ENCODE measurements at places on chromosomes 6 and 20. TPM values are rescaled to one million over a fixed set of nuclear protein-coding genes. Genes with fewer than 3 reads are reported as not detected.

ENPP4 gene
- 0.28 TPM for total RNA-seq

OPN5 gene
- not detected for total RNA-seq

TRIM31 gene
- not detected for total RNA-seq

RNF39 gene
- total RNA-seq, result 4.9 TPM

OTOR gene
- not detected for total RNA-seq

PKHD1 gene
- total RNA-seq, result not detected

Data from airway epithelial cell (primary cell).